Femur (tissue), 1 donor: ENCODE measurements at places on chromosomes 2 and 18.

DNA sequence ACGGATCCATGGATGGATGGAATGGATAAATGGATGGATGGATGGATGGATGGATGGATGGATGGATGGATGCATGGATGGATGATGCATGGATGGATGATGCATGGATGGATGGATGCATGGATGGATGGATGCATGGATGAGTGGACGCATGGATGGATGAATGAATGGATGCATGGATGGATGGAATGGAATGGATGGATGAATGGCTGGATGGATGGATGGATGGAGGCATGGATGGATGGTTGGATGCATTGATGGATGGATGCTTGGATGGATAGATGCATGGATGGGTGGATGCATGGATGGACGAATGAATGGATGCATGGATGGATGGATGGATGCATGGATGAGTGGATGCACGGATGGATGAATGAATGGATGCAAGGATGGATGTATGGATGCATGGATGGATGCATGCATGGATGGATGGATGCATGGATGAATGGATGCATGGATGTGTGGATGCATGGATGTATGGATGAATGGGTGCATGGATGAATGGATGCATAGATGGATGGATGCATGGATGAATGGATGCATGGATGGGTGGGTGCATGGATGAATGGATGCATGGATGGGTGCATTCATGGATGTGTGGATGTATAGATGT, 209.2 kb downstream of the ALPK2 start:
- DNase-seq, result no peak

GRCh38 chr2:166892397-166892796, 4.1 kb downstream of the XIRP2 start:
- no peak for DNase-seq

DNA sequence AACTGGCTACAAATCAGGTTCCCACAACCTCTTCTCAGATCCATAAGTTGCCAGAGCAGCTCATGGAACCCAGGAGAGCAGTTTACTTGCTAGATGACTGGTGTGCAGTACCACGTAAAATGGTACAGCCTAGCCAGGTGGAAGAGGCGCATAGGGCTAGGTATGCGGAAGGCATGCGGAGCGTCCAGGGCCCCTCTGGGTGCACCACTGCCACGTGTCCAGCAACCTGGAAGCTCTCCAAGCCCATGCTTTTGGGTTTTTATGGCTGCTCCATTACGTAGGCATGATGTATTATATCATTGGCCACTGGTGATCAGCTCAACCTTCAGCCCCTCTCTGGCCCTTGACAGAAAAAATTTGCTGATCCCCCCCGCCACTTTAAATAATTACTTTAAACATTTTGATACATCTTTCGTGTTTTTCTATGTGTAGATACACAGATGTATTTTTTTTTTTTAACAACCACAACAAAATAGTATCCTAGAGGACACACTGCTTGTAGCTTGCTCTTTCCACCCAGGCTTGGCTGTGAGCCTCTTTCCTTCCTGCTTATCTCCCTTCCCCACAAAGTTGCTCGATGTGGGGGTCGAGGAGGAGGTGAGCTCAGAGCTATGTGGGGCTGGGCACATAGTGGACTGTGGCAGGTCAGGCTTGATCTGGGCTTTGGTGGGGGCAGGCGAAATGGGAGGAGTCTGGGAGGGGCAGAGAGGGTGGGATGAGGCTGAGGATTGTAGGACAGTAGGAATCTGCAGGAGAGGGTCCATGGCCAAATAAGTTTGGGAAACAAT, 65.4 kb upstream of the MCFD2 start:
- DNase-seq, result no peak

DNA sequence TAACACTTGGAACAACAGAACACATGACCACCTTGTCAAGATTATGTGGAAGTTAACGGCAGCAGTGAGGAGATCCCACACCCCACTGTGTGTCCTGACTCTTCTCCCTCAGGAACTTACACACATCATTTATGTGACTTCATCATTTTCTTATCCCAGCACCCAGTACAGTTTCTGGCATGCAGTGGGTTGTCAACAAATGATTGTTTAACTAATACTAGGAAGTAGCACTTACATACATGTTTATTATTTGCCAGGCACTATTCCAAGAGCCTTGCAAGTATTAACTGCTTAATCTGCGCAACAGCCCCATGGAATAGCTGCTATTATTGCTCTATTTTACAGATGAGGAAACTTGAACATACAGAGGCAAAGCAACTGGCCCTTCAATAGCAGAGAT, 391.5 kb downstream of the TXNL1 start:
- DNase-seq, result no peak

- peak; percentile 47 for DNase-seq
These were observed 26.4 kb upstream of the MSTN start for GRCh38 chr2:190088917-190089316.

- peak; percentile 78 for DNase-seq
These were observed 47.5 kb upstream of the TXNDC2 start for GRCh38 chr18:9838144-9838877.
